ENCODE measurements at places on chromosomes 6 and 20.

DNA sequence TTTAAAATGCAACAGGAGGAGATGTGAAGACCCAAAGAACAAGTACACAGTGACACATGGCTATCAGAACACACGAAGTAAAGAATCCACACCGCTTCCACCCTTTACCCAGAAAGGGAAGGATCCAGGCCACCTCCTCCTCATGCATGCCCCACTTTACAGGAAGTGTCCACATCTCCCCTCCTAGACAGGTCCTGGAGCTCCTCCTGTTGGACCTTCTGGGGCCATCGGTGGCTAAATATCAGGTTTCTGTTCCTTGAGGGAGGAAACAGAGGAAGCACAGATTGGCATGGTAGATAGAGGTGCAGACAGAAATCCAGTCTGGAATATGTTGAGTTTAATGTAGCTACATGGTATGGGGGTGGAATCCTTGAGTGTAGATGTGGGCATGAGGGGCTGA is 10.9 kb downstream of the NINL start:
- DNase-seq = no peak

DNA sequence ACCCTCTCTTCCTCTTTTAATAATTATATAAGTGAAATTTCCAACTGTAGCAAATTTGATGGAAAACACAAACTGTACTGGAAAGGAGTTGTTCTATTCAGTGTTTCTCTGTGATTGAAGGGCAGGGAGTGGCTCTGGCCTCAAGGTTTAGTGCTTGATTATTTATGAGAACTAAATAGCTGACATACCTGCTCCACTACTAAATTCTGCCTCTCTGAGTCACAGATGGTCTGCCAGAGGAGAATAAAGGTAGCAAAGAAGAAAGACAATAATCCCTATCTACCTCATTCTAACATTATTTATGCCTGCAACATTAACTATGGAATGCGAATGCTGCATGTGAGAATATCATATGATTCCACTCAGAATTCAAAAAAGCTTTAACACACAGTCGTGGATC is 9.3 kb downstream of the BMP5 start:
- DNase-seq = no peak

DNA sequence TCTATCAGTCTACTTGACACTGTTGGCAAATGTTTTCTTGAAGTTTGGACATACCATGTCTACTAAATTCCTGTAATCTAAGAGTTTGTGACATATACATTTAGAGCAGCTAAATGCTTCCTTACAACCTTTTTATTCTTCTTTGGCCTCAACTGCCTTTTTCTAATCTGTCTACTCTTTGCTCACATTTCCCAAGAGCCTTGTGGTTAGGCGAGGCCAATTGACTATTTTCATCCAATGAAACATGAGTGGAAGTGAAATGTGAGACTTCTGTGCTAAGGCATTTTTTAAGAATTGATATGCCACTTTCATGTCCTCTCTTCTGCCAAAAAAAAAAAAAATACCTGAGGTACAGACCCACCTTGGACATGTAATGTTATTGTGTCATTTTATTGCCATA is 158.2 kb upstream of the MCHR2 start:
- DNase-seq = no peak

DNA sequence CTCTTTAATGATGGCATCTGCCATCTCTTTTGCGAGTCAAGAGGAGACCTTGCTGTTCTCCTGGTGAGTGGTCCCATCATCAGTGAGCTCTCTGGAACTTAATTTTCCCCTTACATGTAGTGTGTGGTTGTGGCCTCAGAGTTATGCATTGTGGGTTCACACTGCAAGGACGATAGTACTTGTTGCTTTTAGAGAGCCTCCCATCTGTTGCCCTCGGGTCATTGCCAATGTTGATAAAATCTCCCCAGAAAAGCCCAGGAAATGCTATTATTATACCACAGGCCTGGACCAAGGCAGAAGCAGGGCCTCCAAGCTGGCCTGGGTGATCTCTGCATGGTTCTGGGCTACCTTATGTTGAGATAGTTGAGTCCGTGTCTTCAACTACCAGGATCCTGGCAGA is 241.6 kb downstream of the BMP7 start:
- no peak for DNase-seq

DNA sequence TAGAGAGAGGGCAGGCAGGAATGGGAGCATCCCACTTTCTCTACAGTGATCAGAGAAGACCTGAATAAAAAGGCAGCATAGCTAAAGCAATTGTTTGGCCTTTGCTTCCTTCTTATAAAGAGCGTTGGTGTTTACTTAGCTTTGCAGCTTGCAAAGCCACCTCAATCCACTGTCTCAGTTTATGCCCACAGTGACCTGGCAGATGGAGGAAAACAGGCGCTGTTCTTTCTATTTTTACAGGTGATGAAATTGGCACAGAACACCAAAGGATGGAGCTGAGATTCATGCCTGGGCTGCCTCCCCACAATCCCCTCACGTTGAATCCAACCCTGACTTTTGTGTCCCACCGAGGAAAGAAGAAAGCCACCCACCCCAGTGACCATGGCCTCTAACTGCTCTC is 130.5 kb downstream of the TTLL2 start:
- DNase-seq = no peak

- peak; percentile 24 for DNase-seq
Observed at GRCh38 chr6:122609881-122610689, at the start of gene PKIB. Gene PKIB, plus strand, starts transcription at chr6:122610405. Its CDS starts 107,390 bp downstream, at chr6:122717795.

- no peak for DNase-seq
Observed at GRCh38 chr20:63065911-63066310, 59.1 kb upstream of the BHLHE23 start.

DNA sequence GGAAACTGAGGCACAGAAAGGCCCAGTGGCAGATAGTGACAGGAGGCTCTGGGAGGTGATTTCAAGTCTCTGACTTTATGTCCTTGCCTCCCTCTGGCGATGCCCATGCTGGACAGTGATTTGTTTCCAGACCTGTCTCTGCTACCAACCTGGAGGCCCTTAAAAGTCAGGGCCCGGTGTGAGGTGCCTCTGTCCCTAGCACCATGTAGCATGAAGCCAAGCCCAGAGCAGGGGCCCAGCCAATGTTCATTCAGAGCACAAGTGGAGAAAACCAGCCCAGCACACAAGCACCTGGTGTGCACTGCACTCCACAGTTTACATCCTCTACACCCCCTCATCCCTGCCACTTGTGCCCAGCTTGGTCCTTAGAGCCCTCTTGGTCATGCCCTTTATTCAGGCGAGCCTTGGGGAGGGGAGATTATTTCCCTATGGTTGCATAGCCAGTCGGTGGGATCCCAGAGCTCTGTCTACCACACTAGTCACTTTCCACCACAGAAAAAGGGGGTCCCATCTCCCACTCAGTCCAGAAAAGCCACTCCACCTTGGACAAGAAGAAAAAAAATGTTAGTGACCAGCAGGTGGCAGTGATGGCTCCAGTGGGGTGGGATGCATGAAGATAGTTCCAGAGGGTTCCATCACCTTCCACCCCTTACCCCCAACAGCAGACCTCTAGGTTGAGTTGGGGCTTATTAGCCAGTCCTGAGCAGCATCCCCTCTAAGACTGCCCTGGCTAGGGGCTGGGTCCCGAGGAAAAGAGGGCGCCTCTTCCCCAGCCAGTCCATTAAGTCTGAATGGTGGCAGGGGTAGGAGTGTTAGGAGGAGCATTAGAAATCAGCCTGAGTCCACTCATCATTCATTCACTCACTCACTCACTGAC is 30.9 kb downstream of the KIAA1755 start:
- DNase-seq = no peak

- no peak for DNase-seq
Observed at GRCh38 chr6:169536446-169537170, 165.2 kb downstream of the WDR27 start.

DNA sequence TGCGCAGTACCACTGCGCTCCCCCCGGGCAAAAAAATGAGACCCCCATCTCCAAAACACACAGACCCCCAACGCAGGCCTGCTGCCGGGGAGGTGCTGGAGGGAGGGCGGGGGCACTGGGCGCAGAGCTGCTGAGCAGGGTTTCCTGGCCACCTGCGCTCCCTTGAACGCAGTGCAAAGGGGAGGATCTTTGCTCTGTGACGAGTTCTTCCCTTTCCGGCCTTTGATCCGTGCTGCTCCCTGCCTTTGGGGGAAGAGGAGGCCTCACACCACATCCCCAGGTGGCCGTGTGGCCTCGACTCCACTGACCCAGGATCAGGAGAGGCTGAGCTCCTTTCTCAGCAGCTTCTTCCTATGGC is 8.9 kb upstream of the COL20A1 start:
- no peak for DNase-seq

DNA sequence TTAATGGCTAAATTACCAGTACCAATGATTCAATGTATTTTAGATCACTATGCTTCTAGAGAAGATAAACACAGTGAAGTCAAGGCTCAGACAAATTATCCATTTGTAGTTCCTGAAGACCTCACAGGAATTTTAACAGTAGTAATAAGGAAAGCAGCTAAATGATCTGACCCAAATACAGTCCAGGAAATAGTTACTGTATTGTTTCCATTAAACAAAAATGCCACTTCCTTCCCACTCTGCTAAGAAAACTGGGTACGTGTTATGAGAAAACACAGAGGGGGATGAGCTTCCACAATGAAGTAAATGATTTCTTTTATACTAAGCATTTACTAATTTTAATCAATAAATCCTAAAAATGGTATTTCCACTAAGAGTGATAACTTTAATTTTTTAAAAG is 127.9 kb downstream of the CDK19 start:
- DNase-seq = no peak

- no peak for DNase-seq
Observed at GRCh38 chr6:161037873-161038228, 46.3 kb downstream of the MAP3K4 start.

- no peak for DNase-seq
Observed at GRCh38 chr6:21348504-21349195, 244.9 kb upstream of the SOX4 start.

Data from omental fat pad (tissue), 4 donors.